Hippocampal formation (tissue), 2 donors: ENCODE measurements at places on chromosomes 5 and 9.

- no peak for DNase-seq
These were observed 16.3 kb downstream of the IDNK start for GRCh38 chr9:83639266-83639665.

- no peak for DNase-seq
These were observed 169.2 kb downstream of the EDIL3 start for GRCh38 chr5:84215521-84215920.

- DNase-seq, result no peak
These were observed 262.7 kb upstream of the CLINT1 start for GRCh38 chr5:158121678-158122077.

DNA sequence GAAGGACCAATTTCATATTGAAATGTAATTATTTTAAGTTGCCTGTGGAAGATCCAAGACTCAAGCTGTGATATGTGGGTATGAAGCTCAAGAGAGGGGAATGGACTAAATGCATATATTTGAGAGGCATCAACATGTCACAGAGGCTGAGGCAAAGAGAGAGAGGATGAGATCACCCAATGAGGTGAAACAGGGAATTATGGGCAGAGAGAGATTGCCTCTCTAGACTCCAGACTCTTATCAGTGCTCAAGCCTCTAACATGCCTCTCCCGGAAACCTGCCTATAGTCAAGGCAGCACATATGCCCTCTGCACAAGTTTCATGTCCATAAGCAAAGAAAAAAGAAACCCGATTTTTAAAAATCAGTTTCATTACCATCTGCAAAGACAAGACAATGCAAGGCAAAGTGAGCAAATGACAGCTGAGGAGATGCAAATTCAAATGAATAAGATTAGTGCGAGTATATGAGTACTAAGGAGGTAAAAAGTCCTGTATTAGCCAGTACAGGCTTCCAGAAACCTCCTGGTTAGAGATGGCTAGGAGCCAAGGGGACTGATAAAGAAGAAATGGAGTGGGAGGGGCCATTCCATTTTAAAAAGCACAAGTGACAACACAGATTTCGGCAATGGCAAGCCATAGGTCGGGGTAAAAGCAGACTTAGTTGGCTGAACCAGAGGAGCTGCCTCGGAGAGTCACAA is 9.4 kb downstream of the APTX start:
- no peak for DNase-seq

DNA sequence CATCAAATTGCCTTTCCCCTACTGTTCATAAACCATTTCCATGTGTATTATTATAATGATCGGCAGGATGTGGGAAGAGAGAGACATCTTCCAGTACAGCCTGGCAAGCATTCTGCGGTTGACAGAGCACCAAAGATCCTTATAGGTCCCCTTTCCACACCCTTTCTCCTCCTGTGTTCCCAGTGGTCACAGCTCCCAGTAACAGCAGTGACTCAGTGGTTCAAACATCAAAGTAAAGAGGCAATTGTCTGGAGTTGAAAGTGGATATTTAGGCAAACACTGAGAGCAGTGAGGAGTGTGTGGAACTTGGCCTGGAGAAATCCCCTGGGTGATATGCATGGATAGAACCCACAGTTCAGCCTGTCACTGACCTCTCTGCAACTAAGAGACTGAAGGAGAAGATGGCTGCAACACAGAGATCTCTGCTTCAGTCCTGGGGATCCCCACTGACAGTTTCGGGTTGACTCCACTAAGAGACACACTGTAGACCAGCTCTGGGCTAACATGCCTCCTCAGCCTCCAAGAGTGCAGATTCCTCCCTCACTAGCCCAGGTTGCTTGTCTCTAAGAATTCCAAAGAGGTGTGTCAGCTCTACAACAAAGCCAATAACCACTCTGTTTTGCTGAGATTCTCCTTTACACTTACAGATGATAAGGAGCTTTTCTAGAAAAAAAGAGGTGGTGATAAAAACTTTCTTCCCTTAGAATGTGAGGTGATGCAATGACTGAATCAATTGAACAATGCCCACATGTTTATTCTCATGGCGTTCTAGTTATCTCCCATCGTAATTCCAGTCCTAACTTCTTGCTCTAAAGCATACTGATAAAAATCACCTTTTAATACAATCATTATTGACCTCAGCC is 94.4 kb upstream of the IL6ST start:
- DNase-seq, result no peak

DNA sequence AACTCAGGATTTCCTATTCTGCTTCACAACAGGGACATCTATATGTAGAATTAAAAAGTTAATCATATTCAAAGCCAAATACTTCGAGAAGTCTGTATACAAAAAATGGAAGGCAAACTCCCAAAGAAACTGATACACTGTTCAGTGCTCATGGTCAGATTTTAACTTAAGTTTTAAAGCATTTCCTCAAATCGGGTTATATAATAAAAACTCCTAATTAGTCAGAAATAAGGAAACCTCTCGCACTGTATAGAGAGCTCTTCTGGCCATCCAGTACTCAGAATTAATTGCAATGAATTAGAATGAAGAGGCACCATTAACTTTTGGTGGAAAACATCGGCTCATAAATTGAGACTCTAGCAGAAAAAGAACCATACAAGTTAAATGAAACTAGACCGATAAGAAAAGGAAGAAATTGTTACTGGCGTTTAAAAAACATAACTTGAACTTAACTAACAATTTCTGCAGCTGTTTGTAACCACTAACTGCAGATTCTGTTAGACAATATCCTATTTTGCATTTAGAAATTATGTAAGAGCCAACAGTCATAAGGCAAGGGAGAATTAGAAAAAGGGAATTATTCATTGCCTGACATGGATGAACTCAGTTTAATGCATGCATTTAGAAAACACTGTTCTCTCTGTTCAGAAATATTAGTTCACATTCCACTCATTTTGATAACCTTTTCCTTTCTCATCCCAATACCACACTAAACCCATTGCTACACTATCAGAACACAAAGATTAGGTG is 96.6 kb downstream of the FNBP1 start:
- no peak for DNase-seq

DNA sequence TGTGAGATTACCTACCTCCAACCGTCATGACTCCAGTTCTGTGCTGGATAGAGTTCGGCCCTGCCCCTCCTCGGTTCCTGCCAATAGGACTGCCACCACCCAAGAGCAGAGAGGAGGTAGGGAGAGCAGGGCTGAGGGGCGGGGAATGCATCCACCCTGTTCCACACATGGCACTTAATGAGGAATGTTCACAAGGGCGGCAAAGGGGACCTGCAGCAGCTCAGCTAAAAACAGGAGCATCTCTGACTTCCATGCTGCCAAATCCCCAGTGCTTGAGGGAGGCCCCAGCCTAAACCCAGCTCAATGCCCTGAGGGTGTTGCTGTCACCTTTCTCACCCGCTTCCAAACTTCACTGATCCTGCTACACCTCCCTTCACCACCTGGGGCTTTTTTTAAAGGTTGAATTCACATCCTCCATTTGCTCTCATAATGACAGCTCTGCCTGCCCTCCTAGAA is 7.8 kb upstream of the DELE1 start:
- no peak for DNase-seq

DNA sequence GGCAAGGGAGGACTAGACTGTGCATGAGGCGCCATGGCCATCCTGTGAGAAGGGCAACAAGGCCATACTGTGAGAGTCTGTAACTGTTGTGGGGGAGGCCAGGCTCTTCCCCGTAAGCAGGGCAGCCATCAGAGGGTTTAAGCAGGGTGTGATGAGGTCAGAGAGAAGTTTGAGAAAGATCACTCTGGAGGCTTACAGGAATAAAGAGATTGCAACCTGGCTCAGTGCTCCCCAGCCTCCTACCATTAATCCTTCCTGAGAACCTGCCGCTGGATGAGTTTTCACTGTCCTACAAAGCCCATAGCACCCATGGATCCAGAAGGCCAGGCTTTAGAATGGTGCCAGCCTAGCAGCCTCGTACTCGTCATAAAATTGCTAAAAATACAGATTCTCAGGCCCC is 14.4 kb upstream of the TRMT10B start:
- DNase-seq, result no peak

- no peak for DNase-seq
These were observed 180.0 kb upstream of the KLF9 start for GRCh38 chr9:70594386-70594944.

DNA sequence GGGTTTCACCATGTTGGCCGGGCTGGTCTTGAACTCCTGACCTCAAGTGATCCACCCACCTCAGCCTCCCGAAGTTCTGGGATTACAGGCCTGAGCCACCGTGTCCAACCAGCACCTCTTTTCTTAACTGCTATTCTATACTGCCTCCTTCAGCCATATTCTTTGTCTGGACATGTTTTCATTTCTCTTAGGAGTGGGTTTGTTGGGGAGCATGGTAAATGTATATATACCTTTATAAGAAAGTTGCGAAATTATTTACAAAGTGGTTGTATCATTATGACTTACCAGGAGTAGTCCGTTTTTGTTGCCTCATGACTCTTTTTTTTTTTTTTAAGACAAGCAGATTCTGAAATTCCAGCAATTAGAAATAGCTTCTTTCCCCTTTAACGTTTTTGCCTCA is 38.7 kb downstream of the CDC42SE2 start:
- no peak for DNase-seq

DNA sequence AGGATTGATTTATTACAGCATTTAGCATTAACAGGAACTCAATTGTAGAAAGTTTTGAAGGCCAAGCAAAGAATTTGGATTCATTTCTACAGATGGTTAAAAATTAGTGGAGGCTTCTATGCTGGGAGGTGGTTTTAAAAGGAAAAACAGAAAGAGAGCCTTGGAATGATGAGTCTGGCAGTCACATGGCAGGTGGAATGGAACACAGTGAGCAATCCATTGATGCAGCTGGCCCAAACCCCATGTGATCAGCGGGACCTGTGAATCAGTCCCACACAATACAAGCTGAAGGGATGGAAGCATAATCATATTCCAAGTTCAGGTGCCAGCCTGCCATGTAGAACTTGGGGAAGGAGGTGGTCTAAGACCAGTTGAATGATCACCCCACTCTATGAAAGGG is 147.9 kb downstream of the PIP5K1B start:
- no peak for DNase-seq

- DNase-seq, result no peak
These were observed 312.4 kb downstream of the DOCK8 start for GRCh38 chr9:526904-527591.

DNA sequence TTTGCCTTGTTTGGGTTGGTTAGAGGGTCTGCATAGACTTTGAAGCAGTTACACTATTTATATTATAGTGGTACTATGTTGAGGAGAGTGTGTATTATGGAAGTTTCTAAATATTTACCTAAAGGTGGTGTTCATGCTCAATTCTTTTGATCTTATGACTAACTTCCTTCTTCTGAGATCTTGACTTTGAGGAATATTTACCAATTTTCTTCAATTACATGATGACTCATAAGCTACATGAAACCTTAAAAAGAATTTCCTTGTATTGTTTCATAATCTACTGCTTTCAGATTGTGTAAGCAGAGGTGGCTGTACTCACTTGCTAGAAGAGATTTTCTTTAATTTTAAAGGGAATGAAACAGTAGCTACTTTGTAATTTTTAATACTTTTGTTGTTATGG is 276.1 kb downstream of the TAF11L14 start:
- DNase-seq, result no peak

- DNase-seq, result no peak
These were observed 90.4 kb downstream of the PGM5 start for GRCh38 chr9:68446836-68447235.

DNA sequence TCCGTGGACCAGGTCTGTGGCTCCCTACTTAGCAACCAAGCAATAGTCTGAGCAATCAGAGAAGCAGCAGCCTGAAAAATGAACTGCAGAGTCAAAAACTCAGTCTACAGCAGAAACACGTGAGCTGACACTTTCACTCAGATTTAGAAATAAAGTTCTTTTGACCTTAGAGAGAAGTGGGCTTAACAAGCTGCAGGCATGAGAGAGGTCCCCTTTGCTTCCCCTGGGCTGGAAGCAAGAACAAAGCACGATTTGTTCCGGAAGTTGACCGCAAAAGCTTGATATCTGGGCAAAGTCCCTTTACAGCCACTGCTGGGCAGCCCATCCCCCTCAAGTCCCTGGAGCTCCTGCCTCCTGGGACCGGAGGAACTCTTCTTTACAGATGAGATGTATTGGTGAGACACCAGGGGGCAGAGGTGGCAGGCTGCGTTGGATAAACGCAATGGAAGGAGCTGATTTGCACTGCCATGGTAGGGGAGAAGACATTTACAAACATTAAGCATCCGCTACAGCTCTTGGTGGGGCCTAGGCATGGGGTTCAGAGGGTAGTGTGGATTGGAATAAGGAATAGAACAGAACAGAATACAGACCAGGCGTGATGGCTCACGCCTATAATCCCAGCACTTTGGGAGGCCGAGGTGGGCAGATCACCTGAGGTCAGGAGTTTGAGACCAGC is 5.8 kb upstream of the SOWAHA start:
- DNase-seq, result peak; percentile 55

DNA sequence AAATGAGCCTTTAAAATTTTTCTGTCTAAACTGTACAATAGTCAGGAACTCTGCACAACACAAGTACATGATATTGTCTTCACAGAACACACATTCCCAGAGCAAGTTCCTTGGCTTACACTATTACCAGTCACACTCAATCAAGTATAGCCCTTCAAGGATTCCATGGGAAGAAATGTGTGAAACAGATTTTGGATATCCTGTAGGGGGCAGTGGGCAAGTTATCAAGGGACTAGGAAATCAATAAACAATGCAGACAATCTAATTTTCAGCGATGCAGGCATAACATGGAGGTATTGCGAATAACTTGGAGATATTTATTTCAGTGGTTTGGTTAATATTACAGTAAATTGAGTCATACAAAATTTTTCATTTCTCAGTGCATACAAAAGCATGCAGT is 1171.5 kb upstream of the NUDT12 start:
- no peak for DNase-seq

DNA sequence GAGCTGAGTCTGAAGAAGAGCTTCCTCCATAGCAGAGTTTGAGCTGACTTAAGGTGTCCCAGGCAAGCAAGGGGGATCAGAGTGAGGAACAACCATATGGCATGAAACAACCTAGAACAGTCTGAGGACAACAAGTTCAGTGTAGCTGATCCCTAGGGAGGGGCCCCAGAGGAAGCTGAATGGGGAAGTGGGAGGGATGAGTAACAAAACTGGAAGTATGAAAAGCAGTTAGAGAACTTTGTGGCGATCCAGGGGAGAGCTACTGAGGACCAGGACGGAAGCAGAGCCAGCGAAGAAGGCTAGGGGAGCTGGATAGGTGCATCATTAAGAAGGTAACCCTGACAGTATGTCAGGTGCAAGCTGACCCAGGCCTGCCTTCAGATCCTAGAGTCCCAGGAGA is 580.8 kb downstream of the BNC2 start:
- DNase-seq, result no peak

- DNase-seq, result no peak
These were observed 156.2 kb upstream of the CCDC152 start for GRCh38 chr5:42600441-42600840.

GRCh38 chr5:42121401-42121800 is 196.3 kb downstream of the FBXO4 start:
- no peak for DNase-seq

- DNase-seq, result no peak
These were observed 529 bp downstream of the CSNK1A1 start for GRCh38 chr5:149550594-149551226.

GRCh38 chr9:99239341-99240060 is 17.4 kb downstream of the SEC61B start:
- DNase-seq, result no peak
